ENCODE measurements at places on chromosomes 13 and 19. TPM values are rescaled to one million over a fixed set of nuclear protein-coding genes. Genes with fewer than 3 reads are reported as not detected.

The FARP1 gene
- total RNA-seq = 17.6 TPM

The NXNL1 gene
- not detected for total RNA-seq

The CYP4F12 gene
- 4.6 TPM for total RNA-seq

- no peak for DNase-seq
Measured at GRCh38 chr13:98976941-98977340, 923 bp downstream of the DOCK9 start.

- DNase-seq = no peak
Measured at GRCh38 chr13:113050734-113051431, 54.7 kb upstream of the F7 start.

DNA sequence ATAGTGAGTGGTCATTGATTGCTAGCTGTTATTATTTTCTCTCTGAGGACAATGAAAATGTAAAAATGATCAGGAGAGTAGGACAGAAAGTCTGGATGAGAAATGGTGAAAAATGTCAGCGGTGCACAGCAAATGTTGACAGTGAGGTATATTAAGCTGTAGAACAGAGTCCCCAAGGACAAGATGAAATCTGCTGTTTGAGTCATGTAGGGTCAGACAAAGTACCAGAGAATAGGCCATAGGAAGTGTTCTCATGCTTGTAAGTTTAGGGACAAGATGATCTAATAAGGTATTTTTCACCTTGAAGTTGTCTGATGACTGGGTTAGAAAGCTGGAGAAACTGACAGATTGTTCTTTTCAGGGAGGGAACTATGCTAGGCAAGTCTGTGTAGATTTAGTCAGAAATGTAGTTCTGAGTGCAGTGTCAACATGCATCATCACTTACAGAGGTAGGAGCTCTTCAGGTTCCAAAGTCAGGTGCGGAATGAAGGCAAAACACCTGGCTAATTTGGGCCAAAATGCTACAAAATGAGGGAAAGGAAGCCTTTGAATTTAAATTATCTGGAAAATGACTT lies 369.3 kb downstream of the DLEU7 start:
- no peak for DNase-seq

- DNase-seq = no peak
Measured at GRCh38 chr19:22600690-22601648, 33.2 kb upstream of the ZNF492 start.

All from thoracic aorta (tissue), 2 donors.